ENCODE measurements at places on chromosomes 16 and 17. TPM values are rescaled to one million over a fixed set of nuclear protein-coding genes. Genes with fewer than 3 reads are reported as not detected.

RAD51D gene
- total RNA-seq, result 9.8 TPM

CD300LB gene
- not detected for total RNA-seq

NDEL1 gene
- total RNA-seq, result 34.9 TPM

CTF1 gene
- 1.8 TPM for total RNA-seq

RNF222 gene
- not detected for total RNA-seq

KRT17 gene
- total RNA-seq, result 0.26 TPM

HBA2 gene
- total RNA-seq, result not detected

TAT gene
- total RNA-seq, result not detected

NUPR1 gene
- total RNA-seq, result 87.0 TPM

SPIRE2 gene
- total RNA-seq, result 3.8 TPM

CDRT15 gene
- not detected for total RNA-seq

NACA2 gene
- not detected for total RNA-seq

ABCA9 gene
- 3.1 TPM for total RNA-seq

ELMO3 gene
- 0.26 TPM for total RNA-seq

SHISA9 gene
- total RNA-seq, result not detected

ROGDI gene
- total RNA-seq, result 11.6 TPM

MARCHF10 gene
- total RNA-seq, result 0.17 TPM

RAMP2 gene
- 0.26 TPM for total RNA-seq

NEUROD2 gene
- total RNA-seq, result not detected

KCNH4 gene
- total RNA-seq, result not detected

TP53TG3C gene
- not detected for total RNA-seq

SULT1A4 gene
- 2.1 TPM for total RNA-seq

ST6GALNAC1 gene
- not detected for total RNA-seq

GNGT2 gene
- not detected for total RNA-seq

RAD51C gene
- total RNA-seq, result 29.1 TPM

SRL gene
- total RNA-seq, result under 0.01 TPM

CEP112 gene
- total RNA-seq, result 5.4 TPM

ZNF778 gene
- 9.4 TPM for total RNA-seq

TNS4 gene
- not detected for total RNA-seq

NFATC3 gene
- 11.0 TPM for total RNA-seq

SREBF1 gene
- total RNA-seq, result 77.6 TPM

PIRT gene
- total RNA-seq, result not detected

TBC1D3C gene
- total RNA-seq, result 1.3 TPM

TIMP2 gene
- total RNA-seq, result 88.9 TPM

CTRB2 gene
- total RNA-seq, result not detected

LPCAT2 gene
- 13.1 TPM for total RNA-seq

COPRS gene
- 96.3 TPM for total RNA-seq

C17orf113 gene
- 0.26 TPM for total RNA-seq

GRAPL gene
- total RNA-seq, result under 0.01 TPM

TBC1D3G gene
- not detected for total RNA-seq

NSF gene
- total RNA-seq, result 39.3 TPM

IGSF6 gene
- total RNA-seq, result not detected

TCAP gene
- 0.26 TPM for total RNA-seq

PIGW gene
- total RNA-seq, result 2.8 TPM

LGALS9B gene
- total RNA-seq, result not detected

OR1A1 gene
- total RNA-seq, result not detected

MEOX1 gene
- not detected for total RNA-seq
